ENCODE measurements at places on chromosomes 3 and 15.

DNA sequence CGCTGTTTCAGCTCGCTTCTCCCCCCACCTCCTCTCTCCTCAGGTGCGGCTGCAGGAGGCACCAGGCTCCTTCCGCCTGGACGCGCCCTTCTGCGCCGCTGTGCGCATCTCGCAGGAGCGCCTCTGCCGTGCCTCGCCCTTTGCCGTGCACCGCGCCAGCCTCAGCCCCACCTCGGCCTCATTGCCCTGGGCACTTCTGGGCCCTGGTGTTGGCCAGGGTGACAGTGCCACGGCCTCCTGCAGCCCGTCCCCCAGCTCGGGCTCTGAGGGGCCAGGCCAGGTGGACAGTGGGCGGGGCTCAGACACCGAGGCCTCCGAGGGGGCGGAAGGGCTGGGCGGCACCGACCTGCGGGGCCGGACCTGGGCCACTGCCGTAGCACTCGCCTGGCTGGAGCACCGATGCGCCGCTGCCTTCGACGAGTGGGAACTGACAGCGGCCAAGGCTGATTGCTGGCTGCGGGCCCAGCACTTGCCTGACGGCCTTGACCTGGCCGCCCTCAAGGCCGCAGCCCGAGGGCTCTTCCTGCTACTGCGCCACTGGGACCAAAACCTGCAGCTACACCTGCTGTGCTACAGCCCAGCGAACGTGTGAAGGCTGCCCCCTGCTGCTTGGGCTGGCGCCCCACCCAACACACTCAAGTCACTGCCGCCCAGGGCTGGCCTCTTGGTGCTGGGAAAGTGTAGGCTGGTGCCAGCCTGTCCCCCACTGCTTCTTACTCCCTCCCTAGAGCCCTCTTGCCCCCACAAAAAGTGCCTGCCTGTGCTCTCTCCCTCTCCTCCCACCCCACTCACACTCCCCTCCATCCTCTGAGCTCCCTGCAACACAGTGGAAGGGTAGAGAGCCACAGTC is 7.1 kb downstream of the ALG3 start:
- no peak for DNase-seq

GRCh38 chr15:75198560-75199356 is 2.9 kb upstream of the C15orf39 start:
- no peak for DNase-seq

DNA sequence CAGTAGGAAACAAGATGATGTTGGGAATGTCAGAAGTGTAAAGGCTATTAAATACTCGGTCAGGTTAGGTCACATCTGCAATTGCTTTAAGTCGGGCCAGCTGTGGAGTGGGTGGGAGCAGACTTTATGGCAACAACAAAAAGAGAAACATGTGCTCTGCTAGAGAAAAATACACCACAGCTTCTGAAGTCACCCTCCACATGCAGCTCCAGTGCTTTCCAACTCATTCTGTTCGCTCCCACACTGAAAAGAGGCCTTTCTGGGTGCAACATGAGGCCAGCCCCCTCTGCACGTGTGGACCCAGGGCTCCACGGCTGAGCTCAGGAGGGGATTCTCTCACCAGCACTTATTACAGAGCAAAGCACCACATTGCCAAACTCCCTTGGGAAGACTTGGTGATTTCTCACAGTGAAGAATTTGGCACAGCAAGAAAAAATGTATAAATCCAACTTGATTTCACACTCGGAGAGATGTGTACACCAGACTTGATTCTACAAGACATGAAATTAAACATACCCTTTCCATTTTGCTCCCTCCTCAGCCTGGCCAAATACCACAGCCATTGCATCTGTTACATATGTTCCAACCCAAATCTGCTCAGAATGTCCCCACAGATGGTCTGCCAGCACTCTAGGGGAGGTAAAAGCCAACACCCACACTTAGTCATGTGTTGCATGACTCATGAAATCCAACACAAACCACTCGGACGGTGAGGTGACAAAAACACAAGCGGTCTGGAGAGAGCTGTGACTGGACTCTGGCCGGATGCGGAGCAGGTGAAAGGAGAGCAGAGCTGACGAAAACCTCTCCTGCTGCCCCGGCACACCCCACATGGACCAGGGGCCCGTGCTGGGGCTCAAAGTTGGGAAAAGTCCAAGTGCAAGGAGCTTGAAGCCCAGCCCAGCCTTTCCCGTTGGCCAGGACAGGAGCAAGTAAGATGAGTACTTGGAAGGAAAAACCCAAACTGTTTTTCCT is 74.6 kb downstream of the ITGB5 start:
- no peak for DNase-seq

GRCh38 chr15:70569091-70569713 is 194.2 kb downstream of the UACA start:
- no peak for DNase-seq

DNA sequence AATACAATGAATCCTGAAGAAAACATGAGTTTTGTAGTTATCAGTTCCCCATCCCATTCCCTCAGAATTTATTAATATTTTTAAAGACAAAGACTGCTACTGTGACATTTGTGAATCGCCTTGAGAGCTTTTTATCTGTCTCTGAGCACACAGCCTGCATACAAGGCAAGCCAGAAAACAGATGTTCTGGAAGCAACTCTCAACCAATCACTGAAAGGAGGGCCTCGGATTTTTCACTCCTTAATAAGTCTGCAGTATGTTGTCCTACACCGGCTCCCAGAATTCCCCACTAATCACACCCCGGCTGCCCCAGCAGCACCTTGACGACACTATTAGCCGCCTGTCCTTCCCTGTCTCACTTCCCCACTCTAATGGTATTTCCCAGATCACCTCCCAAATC is 138.5 kb downstream of the ZNF621 start:
- DNase-seq = no peak

DNA sequence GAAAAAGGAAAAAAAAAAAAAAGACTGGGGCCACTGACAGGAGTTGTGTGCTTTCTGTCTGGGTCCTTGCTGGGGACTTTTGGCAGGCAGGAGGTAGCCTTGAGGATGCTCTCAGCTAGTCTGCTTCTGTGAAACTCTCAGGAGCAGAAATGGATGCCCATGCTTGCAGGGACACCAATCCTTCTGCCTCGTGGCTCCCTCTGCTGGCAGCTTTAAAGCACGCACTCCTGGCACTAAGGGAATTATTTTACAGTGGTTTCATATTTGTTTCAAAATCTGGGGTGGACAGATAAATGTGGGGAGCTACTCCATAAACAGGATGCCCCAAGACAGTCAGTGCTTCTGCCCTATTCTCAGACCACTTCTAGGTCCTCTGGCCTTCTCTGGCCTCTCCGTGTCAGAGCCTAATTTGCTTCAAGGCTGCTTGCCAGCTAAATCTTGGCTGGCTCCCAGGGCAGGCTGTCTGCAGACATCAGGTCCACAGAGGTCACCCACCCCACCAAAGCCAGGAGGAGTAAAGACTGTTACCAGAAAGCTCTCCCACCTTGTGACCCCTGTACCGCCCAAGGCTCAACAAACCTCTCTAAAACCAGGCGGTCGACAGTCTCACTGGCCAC is 17.1 kb downstream of the TRAIP start:
- DNase-seq = peak; percentile 60

- DNase-seq = no peak
Measured at GRCh38 chr15:27582726-27583410, 516.2 kb downstream of the OCA2 start.

DNA sequence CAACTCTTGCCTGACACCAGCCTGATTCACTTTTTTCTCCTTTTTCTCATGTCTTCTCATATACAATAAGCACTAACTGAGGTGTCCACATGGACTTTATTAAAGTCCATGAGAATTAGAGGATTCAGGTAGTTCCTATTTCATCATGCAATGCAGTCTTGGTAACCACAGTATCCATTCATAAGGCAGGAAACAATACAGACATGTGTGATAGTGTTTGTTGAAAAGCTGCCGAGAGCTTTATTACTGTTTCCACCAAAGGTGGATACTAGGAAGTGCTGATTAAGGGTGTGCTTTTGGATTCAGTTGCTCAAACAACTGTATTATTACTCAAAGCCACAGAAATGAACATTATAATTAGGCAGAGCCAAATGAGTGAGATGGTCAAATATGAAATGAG is 5.3 kb downstream of the CASR start:
- no peak for DNase-seq

GRCh38 chr3:38120693-38121450 is 16.1 kb downstream of the ACAA1 start:
- DNase-seq = no peak

GRCh38 chr15:83248151-83249029 is 36.1 kb downstream of the BNC1 start:
- DNase-seq = peak; percentile 38

GRCh38 chr3:59249698-59250361 is 200.0 kb upstream of the CFAP20DC start:
- no peak for DNase-seq

- no peak for DNase-seq
Measured at GRCh38 chr15:41651373-41651772, 8.8 kb upstream of the MGA start.
